D341Med (cell line): ENCODE measurements at places on chromosomes 2 and 18.

DNA sequence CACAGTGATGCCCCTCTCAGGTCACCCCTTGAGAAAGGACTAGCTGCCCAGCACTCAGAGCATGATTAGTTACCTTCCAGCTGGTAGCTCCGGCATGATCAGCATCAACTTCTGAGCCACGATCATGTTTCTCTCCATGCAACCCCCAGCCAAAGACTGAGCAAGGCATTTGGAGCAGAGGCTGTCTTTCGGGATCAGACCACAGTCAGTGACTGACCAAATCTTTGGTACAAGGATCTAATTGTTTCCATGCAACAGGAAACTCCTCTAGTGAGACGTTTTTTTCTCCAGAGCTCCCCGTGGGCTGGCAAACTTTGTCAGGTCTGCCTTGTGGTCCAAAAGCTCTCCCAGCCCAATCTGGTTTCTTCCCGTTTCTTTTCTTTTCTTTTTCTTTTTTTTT is 244.3 kb downstream of the METTL4 start:
- DNase-seq = no peak

GRCh38 chr2:70089220-70089982 is 2.1 kb downstream of the PCBP1 start:
- no peak for DNase-seq

DNA sequence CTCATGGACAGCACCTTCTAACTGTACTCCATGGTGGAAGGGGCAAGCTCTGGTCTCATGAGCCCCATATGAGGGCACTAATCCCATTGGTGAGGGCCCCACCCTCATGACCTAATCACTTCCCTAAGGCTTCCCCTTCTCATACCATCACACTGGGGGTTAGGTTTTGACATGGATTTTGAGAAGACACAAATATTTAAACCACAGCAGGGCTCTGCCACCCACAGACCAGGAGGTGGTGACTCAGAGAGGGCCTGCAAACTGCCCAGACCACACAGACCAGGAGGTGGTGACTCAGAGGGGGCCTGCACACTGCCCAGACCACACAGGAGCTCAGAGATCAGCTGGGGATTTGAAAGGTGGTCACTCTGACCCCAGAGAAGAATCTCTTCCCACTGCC is 222.0 kb downstream of the KLHL29 start:
- DNase-seq = no peak

DNA sequence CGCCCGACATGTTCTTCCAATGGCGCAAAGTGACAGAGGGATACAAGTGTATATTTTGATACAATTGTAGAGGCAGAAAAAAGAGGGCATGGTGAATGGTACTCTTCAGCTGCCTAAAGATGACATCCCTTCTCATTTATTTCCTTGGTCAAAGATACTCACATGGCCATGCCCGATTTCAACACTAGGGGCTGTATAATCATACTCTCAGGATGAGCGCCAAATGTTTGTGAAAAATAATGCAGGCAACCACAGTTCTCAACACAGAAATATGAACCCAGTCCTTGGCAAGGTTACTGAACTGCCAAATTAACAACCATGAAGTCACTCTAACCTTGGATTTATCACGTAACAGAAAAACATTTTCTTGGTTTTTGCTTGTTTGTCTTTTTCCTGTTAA is 204.4 kb downstream of the CCDC102B start:
- no peak for DNase-seq
